ENCODE measurements at places on chromosomes 5 and 9. TPM values are rescaled to one million over a fixed set of nuclear protein-coding genes. Genes with fewer than 3 reads are reported as not detected.

The LMNB1 gene
- total RNA-seq, result 233 TPM

The IRX4 gene
- total RNA-seq, result 9.0 TPM

The KIAA0825 gene
- total RNA-seq, result 1.5 TPM

GRCh38 chr5:42970636-42971559 is 69.2 kb downstream of the ANXA2R start:
- no peaks in the 10 kb centered on the region for H3K36me3 ChIP-seq
- DNase-seq, result peak; percentile 82
- no peak overlapping the region for H3K4me3 ChIP-seq
